ENCODE measurements at places on chromosomes 6 and 20.

- DNase-seq = peak; percentile 90
Observed at GRCh38 chr6:135195041-135195440, 13.9 kb downstream of the MYB start.

DNA sequence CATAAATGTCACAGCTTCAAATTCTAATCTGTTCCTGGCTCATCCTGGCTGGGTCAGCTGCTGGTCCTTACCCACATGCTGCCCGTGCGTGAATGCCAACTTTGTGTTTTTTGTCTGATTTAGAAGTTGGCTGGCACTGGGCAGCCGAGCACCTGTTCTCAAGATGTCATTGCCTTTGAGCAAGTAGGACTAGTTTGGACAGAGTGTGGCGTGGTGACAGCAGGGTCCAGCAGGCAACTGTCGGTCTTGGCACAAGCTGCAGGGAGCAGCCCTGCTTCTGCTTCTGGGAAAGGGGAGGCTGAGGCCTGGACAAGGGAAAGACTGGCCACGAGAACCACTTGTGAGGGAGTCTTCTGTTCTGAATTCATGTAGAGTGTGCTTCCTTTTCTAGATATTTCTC, 26.4 kb upstream of the ADRM1 start:
- no peak for DNase-seq

DNA sequence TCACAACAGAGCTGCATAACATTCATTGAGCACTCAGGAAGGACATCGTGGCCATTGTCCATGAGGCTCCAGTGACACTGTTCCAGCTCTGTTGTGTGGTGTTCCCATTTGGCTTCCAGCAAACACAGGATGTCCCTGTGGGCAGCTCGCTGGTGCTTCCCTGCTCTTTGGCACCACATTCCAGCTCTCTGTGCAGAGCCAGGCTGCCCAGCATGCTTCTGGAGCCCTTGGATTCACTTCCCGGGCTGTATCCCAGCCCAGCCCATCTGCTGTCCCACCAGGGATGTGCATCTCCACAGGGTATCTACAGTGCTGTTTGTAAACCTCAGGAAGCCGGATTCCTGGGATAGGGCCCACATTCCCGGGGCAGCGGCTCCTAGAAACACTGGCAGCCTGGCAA, 57.2 kb downstream of the CTCFL start:
- DNase-seq = no peak

GRCh38 chr20:9646375-9646774, 132.0 kb downstream of the LAMP5 start:
- DNase-seq = no peak

DNA sequence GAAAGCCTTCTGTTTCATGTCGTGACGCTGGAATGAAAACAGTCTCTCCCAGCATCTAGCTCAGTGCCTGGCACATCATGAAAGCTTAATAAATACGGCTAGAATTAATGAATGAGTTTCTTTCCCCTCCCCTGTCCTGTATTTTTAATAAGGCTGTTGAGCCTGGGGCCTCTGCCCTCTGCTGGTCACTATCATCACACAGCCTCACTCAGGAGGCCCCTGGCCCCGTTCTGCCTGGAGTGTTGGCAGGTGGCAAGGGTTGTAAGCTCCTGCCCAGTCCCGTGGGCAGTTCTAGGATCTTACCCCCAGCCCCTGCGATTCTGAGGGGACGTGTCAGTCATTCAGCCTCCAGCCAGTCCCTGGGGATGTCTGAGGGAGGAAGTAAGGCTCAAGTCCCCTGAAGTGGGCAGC, 41.4 kb downstream of the PHACTR3 start:
- no peak for DNase-seq
